ENCODE measurements at places on chromosomes 1 and 21.

DNA sequence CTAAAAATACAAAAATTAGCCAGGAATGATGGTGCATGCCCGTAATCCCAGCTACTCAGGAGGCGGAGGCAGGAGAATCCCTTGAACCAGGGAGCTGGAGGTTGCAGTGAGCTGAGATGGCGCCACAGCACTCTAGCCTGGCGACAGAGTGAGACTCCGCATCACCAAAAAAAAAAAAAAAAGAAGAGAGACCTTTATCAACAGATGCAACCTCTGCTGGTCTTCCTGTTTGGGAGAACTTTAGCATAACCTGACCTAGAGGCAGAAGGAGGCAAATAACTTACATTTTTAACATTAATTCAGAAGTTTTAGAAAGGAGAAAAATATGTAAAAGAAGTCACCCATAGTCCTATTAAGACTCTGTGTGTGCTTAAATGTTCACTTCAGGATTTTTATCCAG is 32.4 kb downstream of the SLAMF1 start:
- DNase-seq, result no peak

DNA sequence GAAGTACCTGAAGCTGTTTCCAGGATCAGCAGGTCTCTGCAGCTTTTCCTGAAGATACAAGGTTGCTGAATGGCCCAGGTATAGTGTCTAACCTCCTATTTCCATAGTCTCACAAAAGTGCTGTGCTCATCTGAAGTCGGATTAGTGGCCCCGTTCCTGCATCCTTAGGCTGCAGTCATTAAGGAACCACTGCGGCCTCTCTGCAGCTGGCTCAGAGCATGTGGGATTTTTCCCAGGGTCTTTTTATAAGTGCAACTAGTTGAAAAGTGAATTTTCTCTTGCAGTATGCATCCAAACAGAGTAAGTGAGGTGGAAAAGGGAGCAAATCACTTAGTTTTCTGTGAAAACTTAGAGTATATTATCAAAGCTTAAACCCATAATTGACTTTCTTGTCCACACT is 565.3 kb upstream of the NEGR1 start:
- no peak for DNase-seq

DNA sequence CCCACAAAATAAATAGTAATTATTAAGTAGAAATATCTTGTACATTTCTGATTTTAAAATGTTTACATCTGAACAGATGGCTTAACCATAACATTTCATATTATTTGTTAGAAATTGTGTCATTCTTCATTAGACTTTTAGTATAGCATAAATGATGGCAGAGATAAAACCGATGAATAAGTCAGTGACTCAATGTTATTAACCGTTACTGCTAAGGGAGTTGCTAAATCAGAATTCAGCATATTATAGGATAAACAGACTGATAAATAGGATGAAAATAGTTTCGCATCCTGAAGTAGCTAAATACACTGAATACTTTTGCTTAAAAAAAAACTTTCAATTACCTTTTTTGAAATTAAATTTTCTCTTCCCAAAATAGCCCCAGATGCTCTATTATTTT is 610.6 kb upstream of the ZP4 start:
- no peak for DNase-seq

DNA sequence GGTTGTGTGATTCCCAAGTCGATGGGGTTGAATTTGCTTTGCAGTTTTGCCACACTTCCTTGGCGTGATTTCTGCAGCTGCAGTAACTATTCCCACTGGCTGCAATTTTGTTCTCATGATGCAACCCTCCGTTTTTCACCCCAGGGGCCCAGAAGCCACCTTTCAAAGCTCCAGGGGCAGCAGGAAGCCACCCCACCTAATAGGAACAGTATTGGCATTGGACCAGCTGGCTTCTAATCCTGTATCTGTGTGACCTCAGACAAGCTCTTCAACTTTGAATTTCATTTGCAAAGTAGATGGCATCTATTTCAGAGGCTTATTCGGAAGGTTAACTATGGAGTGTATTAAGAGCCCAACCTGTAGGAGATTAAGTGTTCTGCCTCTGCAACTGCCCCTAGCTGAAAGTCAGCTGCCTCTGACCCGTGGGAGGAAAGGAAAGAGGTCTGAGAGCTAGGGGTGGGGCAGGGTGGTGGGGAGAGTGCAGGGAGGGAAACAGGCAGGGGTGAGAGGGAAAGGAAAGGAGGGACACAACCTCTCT is 12.6 kb downstream of the C1orf115 start:
- no peak for DNase-seq

- DNase-seq, result no peak
These were observed 11.8 kb upstream of the F3 start for GRCh38 chr1:94553323-94553730.

GRCh38 chr1:10776190-10776905 is 20.1 kb downstream of the CASZ1 start:
- no peak for DNase-seq

GRCh38 chr1:54135436-54136120 is 17.2 kb downstream of the CDCP2 start:
- DNase-seq, result no peak

DNA sequence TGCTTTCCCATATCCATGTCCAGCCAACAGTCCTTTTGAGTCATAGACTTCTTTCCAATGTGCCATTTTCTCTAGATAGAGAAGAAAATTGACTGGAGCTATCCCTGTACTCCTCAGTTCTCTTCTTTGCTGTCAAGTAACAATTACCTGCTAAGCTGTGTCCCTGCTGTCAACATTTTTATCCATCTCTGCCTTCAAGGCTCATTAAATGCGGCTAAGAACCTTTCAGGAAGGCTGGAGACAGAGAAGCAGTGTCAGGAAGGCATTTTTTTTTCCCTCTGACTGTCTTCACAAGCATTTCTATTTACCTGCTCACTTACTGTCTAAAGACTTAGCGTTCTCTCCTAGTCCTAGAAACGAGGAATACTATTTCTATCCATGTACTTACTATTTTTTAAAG is 69.1 kb downstream of the MTR start:
- DNase-seq, result no peak

- no peak for DNase-seq
These were observed 151.9 kb downstream of the CASZ1 start for GRCh38 chr1:10644307-10645128.

DNA sequence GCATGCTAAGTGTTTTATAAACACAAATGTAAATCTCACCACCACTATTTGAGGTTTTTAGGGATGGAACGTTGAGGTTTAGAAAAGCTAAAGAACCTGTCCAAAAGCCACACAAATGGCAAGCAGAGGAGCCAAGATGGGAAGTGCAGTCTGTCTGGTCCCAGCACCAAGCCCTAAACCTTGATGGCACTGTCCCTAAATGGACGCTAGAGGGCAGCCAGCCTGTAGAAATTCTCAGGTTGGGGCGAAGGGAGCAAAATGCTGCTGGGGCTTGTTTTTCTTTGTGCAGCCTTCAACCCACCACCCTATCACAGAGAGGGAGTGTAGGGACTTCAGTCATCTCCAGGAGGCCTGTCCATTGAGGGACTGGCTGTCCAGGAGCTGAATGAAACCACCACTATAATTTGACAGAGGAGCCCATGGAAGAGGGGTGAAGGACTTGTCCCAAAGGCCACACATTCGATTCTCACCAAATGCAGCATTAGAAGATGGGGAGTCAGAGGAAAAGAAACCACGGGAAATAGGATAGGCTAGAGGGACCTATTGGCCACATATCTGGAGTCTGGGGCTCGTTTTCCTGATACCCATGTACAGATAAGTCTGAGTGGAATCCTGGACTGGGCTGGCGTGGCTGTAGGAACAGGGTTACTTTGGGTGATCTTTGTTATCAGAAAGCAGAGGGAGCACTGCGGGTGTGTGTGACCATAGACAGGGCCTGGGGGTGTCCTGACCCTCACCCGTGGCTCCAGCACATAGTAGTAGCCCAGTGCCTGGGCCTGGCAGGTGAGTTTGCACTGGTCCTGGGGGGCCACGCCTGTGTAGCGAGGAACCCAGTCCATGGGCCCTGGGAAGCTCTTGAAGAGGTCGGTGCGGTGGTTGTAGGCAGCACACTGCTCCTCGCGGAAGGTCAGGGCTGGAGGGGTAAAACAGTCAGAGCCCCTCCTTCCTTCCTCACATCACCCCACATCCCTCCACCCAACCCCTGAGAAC is 6.1 kb downstream of the ADAMTS4 start:
- DNase-seq, result no peak

- no peak for DNase-seq
These were observed 61.7 kb upstream of the USP24 start for GRCh38 chr1:55276671-55277376.

GRCh38 chr1:159311679-159312078 is 9.5 kb downstream of the FCER1A start:
- DNase-seq, result no peak

GRCh38 chr1:84377480-84378095 is 20.7 kb upstream of the DNASE2B start:
- no peak for DNase-seq

- peak; percentile 57 for DNase-seq
These were observed 32.2 kb upstream of the EPB41 start for GRCh38 chr1:28882009-28882628.

GRCh38 chr1:245804696-245805095 is 649.9 kb downstream of the KIF26B start:
- no peak for DNase-seq

GRCh38 chr1:111630567-111630966 is 11.0 kb downstream of the RAP1A start:
- no peak for DNase-seq
